NB4 (cell line): ENCODE measurements at places on chromosomes 12 and 14.

DNA sequence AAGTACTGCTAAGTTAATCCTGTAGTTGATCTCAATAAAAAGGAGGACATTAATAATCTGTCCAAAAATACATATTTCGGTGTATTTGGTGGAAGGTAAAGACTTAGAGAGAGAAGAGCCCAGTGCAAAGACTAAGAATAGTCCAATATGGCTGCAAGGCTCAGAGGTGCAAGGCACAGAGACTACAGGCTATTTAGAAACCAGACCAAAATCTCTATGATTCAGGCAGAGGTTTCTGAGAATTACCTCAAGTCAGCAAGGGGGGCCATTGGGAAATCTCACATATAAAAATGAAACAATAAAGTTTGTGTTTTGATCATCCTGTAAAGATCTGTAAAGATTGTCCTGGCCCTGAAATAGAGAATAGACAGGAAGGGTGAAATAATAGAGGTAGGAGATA is 1173.0 kb downstream of the VRK1 start:
- DNase-seq, result no peak

GRCh38 chr14:65414961-65415589 is 2.5 kb downstream of the FUT8 start:
- DNase-seq, result peak; percentile 46

- no peak for DNase-seq
Measured at GRCh38 chr12:104720339-104721038, 237.6 kb downstream of the SLC41A2 start.

DNA sequence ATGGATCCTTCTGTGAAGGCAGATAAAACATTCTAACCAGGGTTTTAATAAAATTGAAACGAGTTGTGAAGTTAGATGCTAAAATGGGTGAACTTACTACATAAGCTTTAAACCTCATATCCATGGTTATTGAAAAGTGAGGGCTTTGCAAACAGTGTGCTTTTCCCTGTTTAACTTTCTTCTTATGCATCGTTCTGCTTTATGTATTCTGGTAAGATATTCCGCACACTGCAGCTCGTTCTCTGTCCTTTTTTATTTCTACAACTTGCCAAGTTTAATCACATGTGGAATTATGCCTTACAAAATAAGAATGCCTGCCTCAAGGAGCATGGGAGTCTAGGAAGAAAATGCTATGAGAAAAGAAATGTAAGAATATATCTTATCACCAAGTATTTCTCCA is 30.9 kb downstream of the PELI2 start:
- DNase-seq, result no peak

DNA sequence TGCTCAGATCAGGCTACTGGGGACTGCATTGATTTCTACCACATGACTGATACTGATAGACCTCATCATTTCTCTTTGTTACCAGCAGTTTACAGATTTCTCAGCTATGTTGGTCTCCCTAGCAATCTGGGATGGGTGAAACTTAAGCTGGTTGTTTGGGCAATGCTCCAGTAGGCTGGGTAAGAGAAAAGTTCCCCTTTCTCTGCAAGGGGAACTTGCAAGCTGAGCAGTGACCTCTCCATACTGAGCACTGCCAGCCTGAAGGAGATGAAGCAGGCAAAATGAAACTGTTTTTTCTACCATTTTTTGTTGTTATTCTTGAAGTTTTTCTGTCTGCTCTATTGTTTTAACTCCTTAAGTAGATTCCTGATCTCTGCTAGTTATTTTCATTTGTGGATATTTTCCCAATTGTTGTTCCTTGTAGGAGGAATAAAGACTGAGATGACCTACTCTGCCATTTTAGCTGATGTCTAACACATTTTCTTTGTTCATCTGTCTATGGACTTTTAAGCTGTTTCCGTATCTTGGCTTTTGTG is 1.3 kb upstream of the OR4M1 start:
- DNase-seq, result no peak

DNA sequence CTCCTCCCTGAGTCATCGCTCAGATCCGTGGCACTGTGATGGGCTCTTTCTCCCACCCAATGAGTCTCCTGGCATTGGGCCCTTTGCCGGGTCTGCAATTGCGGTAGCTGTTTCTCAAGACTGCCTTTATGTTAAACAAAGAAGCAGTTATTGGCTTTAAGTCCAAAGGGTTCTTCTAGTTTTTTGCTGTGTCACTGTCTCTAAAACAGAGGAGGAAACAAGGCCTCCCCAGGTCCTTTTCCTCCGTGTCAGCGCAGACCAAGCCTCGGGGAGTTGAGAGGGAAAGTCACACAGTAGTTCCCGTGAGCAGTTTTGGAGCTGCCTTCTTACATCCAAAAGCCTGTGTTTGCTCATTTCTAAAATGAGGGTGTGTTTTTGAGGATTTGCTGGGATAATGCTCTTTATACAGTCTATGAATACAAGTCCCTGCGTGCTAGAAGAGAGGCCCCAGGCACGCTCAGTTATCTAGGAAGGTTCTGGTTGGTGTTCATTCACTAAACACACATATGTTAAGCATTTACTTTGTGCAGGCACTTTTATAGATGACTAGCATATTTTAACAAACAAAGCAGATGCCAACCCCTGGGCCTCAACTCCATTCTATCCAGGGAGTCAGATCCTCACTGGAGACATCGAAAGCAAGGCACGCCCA is 126.0 kb upstream of the PZP start:
- DNase-seq, result peak; percentile 32

DNA sequence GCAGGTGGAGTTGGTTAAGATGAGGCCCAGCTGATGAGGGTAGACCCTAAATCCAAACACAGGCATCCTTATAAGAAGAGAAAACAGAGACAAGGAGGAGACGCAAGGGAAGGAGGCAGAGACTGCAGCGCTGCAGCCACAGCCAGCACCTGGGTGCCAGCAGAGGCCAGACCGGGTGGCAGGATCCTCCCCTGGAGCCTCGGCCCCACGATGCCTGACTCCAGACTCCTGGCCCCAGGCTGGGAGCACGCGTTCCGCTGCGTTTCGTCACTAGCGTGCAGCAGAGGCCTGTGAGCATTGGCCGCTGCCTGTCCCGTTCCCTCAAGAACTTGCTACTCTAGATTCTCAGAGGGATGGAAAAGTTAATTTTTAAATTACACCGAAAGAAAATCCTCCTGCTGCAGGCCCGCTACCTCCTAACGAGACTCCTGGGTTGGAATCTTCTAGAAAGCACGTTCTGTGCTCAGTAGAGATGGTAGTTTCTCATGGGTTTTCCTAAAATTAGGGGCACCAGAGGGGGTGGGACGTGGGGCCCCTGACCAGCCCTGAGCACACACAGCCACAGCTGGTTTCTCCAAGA is 57.7 kb upstream of the FBRSL1 start:
- no peak for DNase-seq

GRCh38 chr12:104507672-104508071 is 50.9 kb downstream of the CHST11 start:
- no peak for DNase-seq
